ENCODE measurements at places on chromosomes 3 and 15.
A peak's percentile ranks its signal among the peaks of the same experiment; 100 is the strongest.

DNA sequence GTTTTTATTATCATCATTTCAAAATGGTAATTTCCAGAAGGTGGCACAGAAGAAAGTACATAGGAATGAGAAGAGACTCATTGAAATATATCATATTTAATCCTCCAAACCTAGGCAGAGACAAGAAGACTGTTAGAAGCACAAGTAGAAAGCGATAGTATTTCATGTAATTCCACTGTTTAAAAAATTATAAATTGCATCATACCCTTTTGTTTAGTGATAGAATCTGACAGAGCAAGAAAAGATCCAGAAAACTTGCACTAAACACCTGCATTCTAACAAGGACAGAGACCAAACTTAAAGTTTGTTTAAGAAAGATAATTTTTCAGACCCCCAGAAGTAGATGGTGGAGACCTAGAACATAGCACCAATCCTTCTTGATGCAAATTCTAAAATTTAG lies 56.9 kb upstream of the CD96 start:
- no peak for DNase-seq

GRCh38 chr15:35003928-35004327 lies 15.8 kb upstream of the ZNF770 start:
- DNase-seq, result no peak

DNA sequence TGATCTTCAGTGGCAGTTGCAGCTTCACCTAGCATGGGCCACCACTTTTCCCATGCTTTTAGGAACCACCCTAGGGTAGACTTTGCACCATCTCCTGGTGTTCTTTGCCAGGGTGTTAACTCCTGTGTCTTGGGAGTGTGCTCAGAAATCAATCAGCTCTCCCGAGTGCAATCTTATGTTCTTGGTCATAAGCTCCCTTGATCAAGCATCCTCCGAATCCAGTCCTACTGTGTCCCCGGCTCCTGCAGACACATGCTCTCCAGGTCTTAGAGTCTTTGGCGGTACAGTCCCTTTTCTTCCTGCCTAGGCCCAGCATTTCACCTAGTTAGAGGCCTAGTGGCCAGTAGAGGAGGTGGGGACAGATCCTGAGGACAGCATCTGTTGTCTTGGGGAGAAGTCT lies 74.7 kb upstream of the SYN2 start:
- no peak for DNase-seq

- DNase-seq, result no peak
Measured at GRCh38 chr15:44186705-44187104, 8.4 kb downstream of the FRMD5 start.

DNA sequence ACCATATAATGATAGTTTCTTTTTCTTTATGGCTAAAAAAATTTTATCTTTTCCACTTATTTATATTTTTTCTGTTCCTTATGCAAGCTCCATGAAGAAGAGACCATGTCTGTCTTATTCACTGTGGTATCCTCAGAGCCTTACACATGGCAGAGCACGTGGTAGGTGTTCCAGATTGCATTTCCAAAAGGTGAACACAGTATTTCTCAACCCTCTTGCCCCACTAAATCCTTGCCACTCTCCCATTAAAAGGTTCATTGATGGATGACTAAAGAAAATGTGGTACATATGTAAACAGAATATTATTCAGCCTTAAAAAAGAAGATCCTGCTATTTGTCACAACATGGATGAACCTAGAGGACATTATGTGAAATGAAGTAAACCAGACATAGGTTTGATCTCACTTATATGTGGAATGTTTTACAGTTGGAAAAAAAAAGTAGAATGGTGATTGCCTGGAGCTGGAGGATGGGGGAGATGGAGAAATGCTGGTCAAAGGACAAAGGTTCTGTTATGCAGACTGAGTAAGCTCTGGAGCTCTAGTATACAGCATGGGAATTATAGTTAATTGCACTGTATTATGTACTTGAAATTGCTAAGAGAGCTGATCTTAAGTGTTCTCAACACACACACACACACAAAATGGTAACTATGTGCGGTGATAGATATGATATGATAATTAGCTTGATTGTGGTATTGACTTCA lies 266.7 kb downstream of the CNTN3 start:
- DNase-seq, result no peak

DNA sequence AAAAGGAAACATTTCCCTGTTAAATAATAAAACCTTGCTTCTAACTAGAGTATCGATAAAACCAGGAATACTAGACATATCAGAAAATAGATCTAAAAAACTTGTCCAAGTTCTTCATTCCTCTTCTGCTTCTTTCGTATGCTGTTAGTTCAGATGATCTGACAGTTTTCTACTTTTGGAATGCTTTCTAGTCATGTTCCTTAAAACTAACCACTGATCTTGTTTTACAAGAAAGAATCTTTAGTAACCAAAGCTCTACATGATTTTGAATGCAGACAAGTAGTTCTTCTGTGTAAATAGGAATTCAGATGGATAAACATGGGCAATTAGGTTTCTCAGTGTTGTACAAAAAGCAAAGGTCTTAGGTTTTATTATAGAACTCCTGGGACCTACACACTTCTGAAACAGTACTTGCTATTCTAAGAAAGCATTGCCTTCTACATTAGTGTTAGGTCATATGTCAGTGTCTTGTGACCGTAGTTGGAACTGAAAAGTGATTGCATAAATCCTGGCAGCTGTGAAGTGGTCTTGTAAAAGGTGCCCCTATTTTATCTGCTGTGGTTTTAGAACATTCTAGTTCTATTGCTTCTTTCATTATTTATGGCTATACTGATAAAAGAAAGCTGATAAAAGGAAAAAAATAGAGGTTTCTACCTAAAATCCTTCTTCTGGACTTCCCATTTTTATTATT lies 40.7 kb downstream of the SNRK start:
- no peak for DNase-seq

- DNase-seq, result peak; percentile 50
Measured at GRCh38 chr15:66251790-66252684, 1.5 kb downstream of the MEGF11 start.

DNA sequence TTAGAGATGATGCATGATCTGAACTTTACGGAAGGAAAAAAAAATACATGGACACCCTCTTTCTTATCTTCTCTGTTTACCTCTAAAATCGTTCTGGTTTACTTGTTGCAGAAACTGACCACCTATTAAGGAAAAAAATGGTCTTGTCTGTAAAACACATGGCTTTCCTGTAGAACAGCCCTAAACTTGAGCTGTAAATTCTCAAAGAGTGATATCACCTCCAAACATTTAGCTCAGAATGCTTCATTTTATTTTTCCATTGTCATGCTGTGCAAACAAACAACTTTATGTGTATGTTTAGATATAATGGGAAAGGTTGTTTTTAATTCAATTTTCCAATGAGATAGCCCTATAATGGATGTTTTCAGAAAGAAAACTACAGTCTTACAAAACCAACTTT lies 237.4 kb upstream of the NR2F2 start:
- no peak for DNase-seq

Data from activated CD4-positive, alpha-beta memory T cell treated with anti-CD3 and anti-CD28 coated beads, Interleukin-2, amount 10 ng/mL, durations not matched to agents 7 days and 5 days (primary cell).